Activated naive CD8-positive, alpha-beta T cell treated with anti-CD3 and anti-CD28 coated beads, Interleukin-2, amount 10 ng/mL, durations not matched to agents 7 days and 5 days (primary cell): ENCODE measurements at places on chromosomes 4 and X. TPM values are rescaled to one million over a fixed set of nuclear protein-coding genes. Genes with fewer than 3 reads are reported as not detected.
A peak's percentile ranks its signal among the peaks of the same experiment; 100 is the strongest.

The GPC3 gene
- 0.40 TPM for total RNA-seq

The ASB9 gene
- total RNA-seq = 0.83 TPM

The SERPINA7 gene
- total RNA-seq = not detected

The P2RY4 gene
- total RNA-seq = 0.19 TPM

GRCh38 chr4:80266253-80266901 is at the start of gene FGF5:
Gene FGF5 (plus strand): TSS chr4:80266664. CDS start chr4:80266825, 161 bp downstream.
- H3K4me1 ChIP-seq = peaks cover 24% of the 10 kb centered on the region
- peaks cover 81% of the 10 kb centered on the region for H3K27me3 ChIP-seq
- peak; percentile 48 for DNase-seq
- no peaks in the 10 kb centered on the region for H3K36me3 ChIP-seq
- H3K27ac ChIP-seq = no peak within 1 kb of the TSS

DNA sequence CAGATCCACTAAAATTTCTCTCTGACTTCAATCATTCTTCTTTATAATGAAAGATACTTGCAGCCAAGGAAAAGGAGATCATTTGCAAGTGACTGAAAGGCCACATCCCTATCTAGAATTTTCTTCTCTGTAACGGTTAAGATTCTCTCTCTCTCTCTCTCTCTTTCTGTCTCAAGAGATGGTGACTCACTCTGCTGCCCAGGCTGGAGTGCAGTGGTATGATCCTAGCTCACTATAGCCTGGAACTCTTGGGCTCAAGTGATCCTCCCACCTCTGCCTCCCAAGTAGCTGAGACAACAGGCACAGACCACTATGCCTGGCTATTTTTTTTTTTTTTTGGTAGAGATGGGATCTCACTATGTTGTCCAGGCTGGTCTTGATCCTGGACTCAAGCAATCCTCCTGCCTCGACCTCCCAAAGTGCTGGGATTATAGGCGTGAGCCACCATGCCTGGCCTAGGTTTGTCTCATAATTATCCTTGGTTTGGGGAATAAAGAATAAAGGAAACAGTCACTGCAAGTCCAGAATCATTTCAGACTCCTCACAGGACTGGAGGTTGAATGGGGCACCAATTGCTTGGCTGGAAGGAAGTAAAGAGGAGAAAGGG is 33.3 kb upstream of the GALNT7 start:
- H3K27ac ChIP-seq = no peak overlapping the region
- no peaks in the 10 kb centered on the region for H3K4me1 ChIP-seq
- DNase-seq = no peak

- DNase-seq = no peak
- no peak overlapping the region for H3K4me3 ChIP-seq
- no peaks in the 10 kb centered on the region for H3K4me1 ChIP-seq
- no peaks in the 10 kb centered on the region for H3K36me3 ChIP-seq
- H3K27ac ChIP-seq = no peak overlapping the region
- no peaks in the 10 kb centered on the region for H3K27me3 ChIP-seq
Observed at GRCh38 chrX:18410038-18410437, 15.4 kb upstream of the CDKL5 start.

DNA sequence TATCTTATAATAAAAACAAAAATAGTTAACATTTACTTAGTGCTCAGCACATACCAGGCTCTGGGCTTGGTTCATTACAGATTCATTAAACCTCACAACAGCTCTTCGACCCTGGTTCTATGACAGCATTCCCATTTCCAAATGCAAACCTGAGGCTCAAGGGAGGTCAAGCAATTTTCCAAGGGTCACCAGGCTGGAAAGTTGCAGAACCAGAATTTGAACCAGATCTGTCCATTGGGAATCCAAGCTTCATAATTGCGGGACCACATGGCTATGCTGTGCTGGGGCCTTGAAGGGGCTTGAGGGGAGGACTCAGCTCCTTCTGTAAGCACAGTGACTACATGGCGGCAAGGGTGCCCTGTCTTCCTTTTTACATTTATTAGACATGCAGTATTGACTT is 197.3 kb upstream of the LNX1 start:
- DNase-seq = no peak
- H3K27ac ChIP-seq = no peak overlapping the region
- H3K27me3 ChIP-seq = no peaks in the 10 kb centered on the region
- no peaks in the 10 kb centered on the region for H3K4me1 ChIP-seq
